MV-4-11 (cell line): ENCODE measurements at places on chromosomes 4 and X.

GRCh38 chr4:97317201-97317600 lies 826.1 kb downstream of the STPG2 start:
- no peak for DNase-seq

GRCh38 chr4:151488968-151489367 lies 80.0 kb downstream of the FHIP1A start:
- no peak for DNase-seq

- peak; percentile 56 for DNase-seq
Measured at GRCh38 chr4:98204236-98204553, 57.0 kb upstream of the RAP1GDS1 start.

GRCh38 chr4:151906438-151906837 lies 145.6 kb upstream of the GATB start:
- no peak for DNase-seq

- DNase-seq, result no peak
Measured at GRCh38 chrX:33831211-33831610, 300.9 kb downstream of the FAM47A start.

- peak; percentile 45 for DNase-seq
Measured at GRCh38 chrX:53263597-53264094, 17.7 kb downstream of the IQSEC2 start.

GRCh38 chr4:37517326-37517725 lies 168.8 kb downstream of the RELL1 start:
- no peak for DNase-seq

- DNase-seq, result no peak
Measured at GRCh38 chr4:8381814-8382581, 58.5 kb downstream of the ACOX3 start.

DNA sequence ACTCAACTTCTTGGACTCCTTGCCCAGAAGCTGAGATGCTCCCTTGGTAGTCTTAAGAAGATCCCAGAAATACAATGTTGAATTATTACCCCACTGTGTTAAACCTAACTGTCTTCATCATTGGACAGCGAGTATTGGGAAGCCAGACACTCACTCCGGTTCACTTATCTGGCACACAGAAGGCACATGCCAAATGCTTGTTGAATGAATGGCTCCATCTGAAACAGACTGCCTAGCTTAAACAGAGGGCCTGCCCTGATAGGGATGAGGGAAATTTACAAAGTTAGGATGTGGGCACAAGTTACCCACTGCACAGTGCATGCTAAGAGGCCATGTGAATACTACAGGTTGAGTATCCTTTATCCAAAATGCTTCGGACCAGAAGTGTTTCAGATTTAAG lies 79.3 kb downstream of the RASL11B start:
- no peak for DNase-seq

DNA sequence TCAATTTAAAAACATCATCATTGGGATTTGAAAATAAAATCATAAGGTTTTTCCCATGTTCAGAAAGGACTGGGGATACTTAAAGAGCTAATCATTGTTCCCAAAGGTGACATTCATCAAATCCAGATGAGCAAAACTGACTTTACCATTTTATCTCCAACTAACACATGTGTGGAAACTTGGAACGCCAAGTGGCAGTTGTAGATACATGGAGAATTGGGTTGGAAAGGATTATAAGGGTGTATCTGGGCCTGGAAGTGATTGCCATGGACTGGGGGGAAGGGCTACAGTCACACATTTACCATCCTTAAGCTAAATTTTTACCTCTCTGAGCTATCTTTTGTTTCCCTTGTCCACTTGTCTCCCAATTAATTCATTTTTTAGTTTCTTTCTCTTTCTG lies 203.4 kb downstream of the SLC39A8 start:
- no peak for DNase-seq

DNA sequence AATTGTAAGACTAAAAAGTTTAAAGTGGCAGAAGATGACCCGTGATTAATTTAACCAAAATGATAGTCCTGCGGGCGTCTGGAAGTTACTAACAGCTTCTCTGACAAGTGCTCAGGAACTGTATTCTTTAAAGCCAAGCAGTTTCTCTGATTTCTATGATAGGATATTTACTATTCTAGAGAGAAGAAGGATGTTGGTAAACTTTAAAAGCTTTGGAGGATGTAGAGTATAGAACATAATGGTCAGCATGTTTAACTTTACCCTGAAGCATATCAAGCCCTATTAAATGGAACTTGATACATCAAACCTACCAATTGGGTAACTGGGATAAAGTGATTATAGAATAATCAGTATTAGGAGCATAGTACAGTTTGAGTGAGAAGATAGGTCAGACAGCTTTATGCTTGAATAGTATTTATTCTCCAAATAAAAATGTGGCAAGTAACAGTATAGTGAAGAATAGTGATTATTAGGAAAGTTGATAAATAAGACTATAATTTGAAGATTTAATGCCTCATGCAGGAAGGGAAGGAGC lies 1.8 kb downstream of the STIM2 start:
- DNase-seq, result no peak

GRCh38 chr4:39274503-39274902 lies 91.7 kb downstream of the RFC1 start:
- DNase-seq, result no peak

DNA sequence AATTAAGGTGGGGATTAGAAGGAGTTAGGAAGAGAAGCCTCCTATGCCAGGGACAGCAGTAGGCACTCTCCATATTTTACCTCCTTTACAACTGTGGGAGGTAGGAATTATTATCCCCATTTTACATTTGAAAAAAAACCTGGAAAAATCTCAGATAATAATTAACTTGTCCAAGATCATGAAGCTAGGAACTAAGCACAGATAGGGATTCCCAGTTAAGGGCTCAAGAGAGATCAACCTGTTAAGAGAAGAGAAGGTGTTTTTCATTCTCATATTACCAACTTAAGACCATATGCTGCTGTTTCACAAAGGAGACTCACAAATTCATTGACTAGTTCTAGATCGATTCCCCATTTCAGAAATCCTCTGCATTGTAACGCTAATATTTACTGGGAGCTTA lies 16.1 kb upstream of the FAM47E start:
- no peak for DNase-seq

GRCh38 chrX:7908821-7909220 lies 18.4 kb downstream of the PNPLA4 start:
- DNase-seq, result no peak

DNA sequence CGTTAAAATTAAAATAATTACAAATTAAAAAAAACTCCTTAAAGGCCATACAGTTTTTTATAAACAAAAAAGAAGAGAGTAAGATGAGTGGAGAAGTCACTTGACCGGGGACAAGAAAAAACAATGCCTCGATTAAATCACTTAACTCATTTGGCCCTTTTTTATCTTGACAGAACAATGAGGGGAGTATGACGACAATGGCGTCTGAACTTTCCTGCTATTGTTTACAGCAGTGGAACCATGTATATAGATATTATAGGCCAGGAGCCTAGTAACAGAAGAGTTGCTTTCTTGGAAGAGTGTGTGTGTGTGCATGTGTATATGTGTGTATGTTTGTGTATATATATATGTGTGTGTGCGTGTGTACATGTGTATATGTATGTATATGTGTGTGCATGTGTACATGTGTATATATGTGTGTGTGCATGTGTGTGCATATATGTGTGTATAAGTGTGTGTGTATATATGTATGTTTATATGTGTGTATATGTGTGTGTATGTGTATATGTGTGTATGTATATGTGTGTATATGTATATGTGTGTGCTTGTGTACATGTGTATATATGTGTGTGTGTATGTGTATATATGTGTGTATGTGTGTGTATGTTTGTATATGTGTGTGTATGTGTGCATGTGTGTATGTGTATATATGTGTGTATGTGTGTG lies 153.4 kb upstream of the FAT1 start:
- no peak for DNase-seq

GRCh38 chr4:108359130-108359985 lies 190.6 kb upstream of the LEF1 start:
- no peak for DNase-seq

DNA sequence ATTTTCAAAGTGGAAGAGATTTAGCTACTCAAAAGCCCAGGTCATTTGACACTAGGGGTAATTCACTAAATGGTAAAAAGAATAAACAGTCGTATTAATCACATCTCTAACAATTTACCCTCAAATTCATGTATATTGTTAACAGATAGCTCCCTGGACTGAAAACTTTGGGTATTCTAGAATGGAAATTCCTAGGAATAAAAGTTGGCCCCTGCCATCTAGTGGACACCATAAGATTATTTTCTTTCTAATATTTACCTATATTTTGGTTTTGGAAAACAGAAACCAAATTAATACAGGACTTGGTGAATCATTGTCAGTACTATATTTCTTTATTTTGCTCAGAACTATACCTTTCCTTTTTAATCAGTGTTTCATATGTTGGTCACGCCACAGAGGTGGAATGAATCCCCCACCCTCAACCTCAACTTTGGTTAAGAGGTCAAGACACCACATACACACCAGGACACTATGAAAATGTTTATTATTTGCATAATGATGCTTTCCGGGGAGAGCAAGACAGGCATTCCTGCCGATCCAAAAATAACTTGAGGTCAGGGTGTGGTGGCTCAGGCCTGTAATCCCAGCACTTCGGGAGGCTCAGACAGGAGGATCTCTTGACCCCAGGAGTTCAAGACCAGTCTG lies 96.2 kb upstream of the APOOL start:
- no peak for DNase-seq

DNA sequence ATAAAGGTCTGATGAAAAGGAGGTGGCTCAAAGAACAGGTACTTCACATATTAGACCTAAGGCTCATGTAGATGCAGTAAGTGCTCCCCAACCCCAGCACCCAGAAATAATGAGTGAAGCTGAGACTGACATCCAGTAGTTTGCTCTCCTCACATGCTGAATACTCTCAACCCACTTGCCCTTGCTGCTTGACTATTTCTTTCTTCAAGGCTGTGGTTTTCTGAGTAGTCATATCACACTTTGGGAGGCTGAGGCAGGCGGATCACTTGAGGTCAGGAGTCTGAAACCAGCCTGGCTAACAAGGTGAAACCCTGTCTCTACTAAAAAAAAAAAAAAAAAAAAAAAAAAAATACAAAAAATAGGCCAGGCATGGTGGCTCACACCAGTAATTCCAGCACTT lies 51.5 kb upstream of the PRPS1 start:
- no peak for DNase-seq

- DNase-seq, result no peak
Measured at GRCh38 chr4:150746156-150746555, 164.2 kb downstream of the MAB21L2 start.

DNA sequence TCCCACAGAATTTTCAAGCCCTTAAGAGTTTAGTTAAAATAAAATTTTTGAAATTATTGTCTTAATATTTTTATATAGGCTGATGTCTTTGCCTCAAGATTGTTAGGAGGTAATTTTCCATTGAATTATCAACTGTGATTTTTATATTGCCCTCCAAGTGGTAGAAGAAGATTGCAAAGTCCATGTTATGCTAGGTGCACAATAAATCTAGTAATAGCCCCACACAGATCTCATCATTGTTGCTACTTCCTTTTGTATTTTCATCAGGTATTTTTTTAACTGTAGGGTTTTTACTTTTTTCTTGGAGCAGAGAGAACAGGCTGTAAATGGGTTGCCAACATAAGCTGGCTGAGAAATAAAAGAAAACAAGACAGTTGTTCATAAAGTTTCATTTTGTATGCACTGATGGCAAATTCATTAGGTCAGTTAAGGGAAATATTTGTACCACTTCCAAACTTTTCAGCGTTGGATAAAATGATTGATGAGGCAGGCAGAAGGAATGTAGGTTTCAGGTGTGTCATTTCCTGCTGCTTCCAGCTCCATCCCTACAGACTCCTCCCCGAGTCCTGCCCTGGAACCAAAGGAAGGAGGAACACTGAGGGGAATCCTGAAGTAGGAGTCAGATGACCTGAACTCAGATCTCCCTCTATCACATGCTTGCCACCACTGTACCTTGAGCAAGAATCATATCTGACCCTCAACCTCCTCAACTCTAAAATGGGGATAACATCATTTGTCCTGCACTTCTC lies 105.5 kb downstream of the PRRG1 start:
- no peak for DNase-seq

DNA sequence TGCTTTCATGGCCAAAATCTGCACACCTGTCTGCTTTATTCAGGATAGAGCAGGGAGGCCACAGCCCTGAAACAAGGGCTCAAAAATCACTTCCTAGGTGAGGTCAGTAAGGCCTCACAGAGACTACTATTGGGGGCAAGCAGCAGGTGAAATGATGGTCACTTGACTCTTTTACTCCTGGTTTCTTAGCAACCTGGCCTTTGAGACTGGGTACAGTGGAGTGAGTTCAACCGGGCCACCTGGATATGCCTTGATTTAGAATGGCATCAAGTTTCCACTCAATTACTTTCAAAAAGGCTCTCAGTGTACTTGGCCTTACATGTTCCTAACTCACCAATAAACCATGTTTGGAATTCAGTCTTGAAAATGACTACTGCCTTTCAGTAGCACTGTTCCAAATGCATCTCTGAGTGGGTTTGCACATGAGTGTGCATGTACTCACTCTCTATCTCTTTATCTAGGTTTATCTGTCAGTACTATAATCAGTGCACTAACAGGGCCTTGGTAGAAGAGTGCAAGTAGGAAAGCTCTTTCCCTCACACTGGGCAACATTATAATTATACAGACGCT lies 388.2 kb downstream of the OPHN1 start:
- DNase-seq, result no peak

- DNase-seq, result no peak
Measured at GRCh38 chr4:85676850-85677590, 202.1 kb downstream of the ARHGAP24 start.

DNA sequence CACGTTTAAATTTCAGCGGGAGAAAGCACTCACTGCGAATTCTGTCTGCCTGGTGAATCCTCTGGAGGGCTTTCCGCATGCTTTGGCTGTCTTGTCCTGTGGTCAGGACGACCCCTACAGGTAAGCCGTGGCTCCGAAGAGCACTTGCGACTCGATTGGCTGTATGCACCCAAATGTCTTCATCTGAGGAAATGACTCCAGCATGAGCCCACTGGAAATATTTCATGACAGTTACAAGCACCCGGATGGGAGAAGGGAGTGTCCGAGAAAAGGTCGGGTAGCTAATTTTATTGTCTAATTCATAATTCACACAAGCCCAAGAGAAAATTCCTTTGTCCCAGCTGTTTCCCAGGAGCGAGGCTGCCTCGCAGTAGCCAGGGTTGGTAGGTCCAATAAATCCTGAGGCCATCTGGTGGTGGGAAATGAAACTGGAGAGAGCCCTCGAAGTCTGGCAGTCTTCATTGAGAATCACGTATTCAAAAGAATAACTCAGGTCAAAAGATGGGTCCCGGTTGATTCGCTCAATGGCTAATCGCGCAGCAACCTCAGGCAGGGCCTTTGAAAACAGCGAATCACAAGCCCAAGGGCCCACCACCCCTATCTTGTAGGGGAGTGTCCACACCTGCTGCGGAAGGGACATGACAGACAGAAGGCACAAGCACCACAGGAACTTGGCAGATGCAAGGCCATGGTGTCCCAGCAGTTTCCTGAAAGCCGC lies 6.6 kb downstream of the GUCY2F start:
- DNase-seq, result peak; percentile 17

- peak; percentile 46 for DNase-seq
Measured at GRCh38 chrX:104098151-104098808, 14.0 kb upstream of the ZCCHC18 start.

GRCh38 chrX:41031256-41031967 lies 53.8 kb upstream of the USP9X start:
- no peak for DNase-seq
